NCI-H774 (cell line): ENCODE measurements at places on chromosomes 2 and 18.

DNA sequence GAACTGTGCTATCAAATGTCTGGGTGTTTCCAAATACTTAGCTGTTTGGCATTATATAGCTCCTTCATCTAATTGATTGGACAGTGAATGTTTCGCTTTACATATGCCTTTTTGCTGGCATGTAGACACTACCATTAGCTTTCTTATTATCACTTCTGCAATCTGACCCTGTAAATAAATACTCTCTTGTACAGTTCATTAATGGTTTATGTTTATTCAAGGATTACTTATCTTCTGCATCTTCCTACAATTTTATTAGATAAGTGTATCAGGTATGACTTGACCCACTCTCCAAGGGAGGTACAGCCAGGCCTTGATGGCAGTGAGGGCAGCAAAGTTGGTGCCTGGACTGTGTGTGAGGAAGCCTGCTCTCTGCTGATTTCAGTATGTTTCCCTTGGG, 614.1 kb upstream of the SETBP1 start:
- DNase-seq, result no peak

DNA sequence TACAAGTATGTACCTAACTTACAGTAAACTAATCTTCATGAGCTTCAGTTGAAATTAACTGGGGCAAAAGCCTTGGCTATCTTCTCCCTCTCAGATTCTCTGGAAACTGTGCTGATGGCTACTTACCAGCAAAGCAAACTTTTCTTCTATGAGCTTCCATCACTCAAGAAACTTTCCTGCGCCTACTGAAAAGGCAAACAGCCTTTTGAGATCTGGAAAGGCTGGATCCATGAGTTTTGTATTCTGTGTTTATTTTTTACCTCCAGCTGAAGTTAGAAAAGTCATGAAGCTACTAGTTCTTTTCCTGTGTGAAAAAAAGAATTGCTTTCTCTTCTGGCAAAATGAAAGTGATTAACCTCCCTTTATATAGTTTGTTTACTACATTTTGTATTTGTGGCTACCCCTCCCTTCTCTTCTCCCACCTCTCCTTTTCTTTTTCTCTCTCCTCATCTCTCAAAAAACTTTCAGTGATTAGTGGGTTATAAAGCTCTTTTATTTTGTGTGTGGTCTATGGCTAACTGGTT, 49.2 kb upstream of the RNF152 start:
- no peak for DNase-seq

DNA sequence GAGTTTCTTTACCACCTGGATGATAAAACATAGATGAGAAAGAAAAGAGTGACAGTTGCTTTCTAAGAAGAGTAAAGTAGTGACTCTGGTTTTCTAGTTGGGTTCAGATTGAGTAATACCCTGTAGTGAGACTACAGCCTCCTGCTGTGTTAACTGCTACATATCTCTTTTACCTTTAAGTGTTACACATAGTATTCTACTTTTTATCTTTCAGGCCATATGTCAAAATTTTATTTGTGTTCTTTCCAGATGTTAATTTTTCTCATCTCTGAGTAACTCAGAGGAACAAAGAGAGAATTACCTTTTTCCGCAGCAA, 348.2 kb downstream of the CTNNA2 start:
- no peak for DNase-seq

- no peak for DNase-seq
Measured at GRCh38 chr2:513981-514706, 163.1 kb downstream of the TMEM18 start.

DNA sequence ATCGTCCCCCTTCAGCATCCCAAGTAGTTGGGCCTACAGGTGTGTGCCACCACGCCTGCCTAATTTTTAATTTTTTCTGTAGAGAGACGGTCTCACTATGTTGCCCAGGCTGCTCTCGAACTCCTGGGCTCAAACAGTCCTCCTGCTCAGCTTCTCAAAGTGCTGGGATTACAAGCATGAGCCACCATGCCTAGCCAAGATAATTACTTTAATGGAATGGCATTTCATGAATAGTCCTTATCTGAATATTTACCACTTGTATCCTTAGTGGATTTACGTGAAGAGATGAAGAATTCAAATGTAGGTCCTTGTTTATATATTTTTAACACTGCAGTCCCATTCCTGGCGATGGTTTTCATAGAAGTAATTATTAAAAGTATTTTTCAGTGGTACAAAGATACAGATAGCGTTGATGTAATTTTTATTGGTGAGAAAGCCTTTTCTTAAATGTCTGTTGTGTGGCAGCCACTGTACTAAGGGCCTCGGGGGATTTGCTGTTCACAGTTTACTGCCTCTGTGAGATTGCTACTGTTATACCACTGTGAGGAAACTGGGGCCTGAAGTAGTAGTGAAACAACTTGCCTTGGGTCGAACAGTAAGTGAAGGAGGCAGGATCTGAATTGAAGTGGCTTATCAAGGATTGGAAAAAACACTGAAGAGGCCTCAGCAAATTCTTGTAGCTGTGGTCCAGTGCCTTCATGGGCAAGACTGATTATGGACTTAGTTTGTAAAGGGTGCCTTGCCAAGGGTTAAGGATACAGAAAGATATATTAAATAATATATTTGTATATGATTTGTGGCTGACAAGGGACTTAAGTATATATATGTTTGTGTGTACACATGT, 151.2 kb downstream of the PRPF40A start:
- DNase-seq, result no peak

- DNase-seq, result peak; percentile 32
Measured at GRCh38 chr18:934518-935133, 30.0 kb downstream of the ADCYAP1 start.

DNA sequence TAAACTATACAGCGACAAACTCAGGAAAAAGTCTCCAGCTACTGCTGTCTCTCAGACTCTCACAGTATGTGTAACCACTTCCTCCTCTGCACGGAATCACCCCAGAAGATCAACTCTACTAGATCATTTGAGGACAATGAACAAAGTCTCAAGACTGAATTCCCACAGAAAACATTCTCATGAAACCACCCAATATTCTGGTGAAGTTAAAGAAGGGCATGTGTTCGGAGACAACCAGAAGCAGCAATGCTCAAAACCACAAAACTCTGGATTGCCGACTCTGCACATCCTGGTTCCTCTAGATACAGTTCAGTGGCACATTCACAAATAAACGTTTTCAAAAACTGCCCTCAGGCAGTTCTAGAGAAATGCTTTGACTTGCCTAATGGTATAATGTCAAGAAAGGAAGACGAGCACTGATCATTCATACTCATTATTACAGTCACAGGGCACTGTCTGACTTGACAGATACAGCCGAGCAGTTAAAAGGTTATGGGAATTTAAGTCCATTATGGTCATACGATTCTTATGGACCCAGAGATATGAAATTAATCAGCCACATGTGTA, 91.9 kb upstream of the STK17B start:
- no peak for DNase-seq

GRCh38 chr2:54226260-54226659, 29.8 kb downstream of the TSPYL6 start:
- DNase-seq, result no peak

GRCh38 chr2:199874209-199874608, 23.2 kb upstream of the FTCDNL1 start:
- no peak for DNase-seq

DNA sequence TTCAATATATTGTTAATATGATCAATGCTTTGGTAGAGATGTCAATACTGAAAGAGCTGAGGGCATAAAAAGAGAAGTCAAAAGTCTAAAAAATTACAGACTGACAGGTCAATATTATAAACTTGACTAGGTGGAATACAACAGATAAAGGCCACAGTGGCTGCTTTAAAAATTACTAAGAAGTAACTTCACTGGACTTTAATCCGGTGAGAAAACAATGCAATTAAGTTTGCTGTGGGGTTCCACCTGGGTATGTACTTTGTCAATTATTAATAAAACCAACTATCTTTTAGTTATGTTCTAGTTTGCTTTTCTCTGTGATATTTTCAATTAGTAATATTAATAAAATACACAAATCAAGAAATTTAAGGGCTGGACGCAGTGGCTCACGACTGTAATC, 44.7 kb downstream of the RAPH1 start:
- DNase-seq, result no peak

- no peak for DNase-seq
Measured at GRCh38 chr2:27202854-27203253, 9.0 kb upstream of the ATRAID start.

GRCh38 chr2:231276987-231277386, 78.6 kb downstream of the ARMC9 start:
- no peak for DNase-seq

GRCh38 chr2:184402381-184402780, 195.9 kb upstream of the ZNF804A start:
- DNase-seq, result no peak

DNA sequence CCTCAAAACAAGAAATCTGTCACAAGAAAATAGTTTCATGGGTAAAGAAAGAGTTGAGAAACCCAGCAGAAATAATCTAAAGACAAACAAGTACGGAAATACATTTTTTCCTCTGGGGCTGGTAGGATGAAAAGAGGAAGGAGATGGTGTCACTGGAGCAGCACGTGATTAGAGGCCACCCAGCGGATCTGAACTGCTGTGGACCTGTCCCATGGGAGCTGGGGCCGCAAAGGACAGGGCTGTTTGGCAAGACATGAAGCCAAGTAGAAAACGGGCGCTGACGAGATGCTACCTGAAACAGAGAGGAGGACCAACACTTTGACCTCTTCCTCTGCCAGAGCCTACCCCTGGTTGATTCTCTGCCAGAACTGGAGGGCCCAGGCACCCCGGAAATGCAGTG, 295.4 kb upstream of the ATP5MC3 start:
- no peak for DNase-seq

- DNase-seq, result no peak
Measured at GRCh38 chr2:162060532-162060931, 13.5 kb downstream of the DPP4 start.

GRCh38 chr18:24198461-24198860, 59.6 kb downstream of the CABYR start:
- no peak for DNase-seq

GRCh38 chr18:53886058-53886457, 338.4 kb downstream of the MBD2 start:
- DNase-seq, result no peak

- no peak for DNase-seq
Measured at GRCh38 chr2:127771756-127772155, 39.2 kb downstream of the WDR33 start.

- no peak for DNase-seq
Measured at GRCh38 chr2:240387669-240388358, 47.6 kb upstream of the GPC1 start.

DNA sequence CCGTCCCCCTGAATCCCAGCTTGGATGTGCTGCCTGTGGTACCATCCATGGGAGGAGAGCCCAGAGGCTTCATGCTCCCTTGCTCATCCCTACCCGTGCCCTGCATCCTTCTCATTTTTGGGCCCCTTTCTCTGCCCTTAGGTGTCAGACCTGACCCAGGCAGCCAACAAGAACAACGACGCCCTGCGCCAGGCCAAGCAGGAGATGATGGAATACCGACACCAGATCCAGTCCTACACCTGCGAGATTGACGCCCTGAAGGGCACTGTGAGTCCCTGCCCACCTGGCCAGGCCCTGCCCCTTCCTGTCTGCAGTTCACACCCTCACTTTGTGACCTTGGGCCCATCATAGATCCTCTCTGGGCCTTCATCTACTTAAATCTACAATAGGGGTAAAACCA, 2.5 kb downstream of the DES start:
- no peak for DNase-seq

DNA sequence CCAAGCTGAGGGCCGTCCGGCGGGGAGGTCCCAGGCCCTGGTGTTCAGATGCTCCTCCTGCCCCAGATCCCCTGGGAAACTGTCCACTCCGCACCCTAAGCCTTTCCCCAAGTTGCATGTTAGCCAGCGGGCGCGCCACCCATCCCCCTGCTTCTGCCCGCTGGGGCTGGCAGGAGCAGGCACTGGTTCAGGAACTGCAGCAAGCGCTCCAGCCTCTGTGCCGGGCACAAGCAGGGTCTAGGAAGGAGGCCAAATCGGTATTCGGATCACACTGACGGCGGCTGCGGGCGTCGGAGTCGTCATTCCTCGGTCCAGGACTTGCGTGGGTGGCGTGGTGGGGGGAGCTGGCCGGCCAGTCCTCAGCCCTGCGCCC, 53.7 kb downstream of the FAM168B start:
- DNase-seq, result no peak

DNA sequence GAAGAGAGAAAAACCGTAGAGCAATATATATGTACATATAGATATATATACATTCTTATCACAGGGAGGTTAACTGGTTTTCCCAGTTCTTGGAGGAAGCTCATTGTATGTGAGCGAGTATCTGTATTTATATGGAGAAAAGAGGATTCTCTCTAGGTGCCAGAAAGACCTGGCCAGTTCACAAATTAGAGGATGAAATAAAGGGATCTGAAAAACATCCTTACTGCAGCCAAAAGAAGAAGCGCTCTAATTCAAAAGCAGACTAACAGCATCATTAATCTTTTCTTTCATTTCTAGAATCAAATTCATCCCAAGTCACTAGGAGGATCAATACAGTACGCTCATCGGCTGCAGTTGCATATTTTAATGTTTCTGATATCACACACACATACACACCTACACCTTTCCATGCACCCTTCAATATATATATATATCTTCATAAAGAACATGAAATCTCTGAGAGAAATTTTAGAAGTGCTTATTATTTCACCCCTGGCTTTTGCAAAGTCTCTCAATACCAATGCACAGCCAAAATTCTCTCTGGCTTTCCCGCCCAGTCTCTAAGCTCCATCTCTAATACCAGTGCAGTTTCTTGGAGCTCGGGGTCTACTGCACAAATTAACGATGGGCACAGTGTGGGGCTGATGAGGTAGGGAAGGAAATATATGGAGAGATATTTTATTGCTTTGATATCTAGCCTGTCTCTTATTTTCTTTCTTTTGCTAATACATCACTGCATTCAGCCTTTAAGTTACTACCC, 731 bp downstream of the NRXN1 start:
- DNase-seq, result no peak

DNA sequence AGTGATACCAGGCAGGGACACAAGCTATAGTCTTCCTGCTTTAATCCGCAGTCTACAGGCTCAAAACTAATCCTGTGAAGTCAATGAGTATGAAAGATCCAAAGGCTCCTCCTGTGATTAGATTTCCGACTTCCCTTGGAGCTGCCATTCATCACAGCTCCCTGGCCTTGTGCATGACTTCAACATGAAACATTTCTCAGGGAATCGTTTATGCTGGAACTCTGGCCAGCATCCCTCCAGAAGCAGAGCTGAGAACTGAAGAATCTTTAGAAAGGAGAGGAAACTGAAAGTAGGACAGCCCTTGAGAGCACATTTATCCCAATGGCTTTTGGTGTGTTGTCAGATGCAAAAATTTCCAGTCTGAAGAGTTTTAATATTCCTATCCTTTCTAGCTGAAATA, 84.3 kb upstream of the SESTD1 start:
- no peak for DNase-seq
